Stomach (tissue), 19 donors: ENCODE measurements at places on chromosomes 2 and 18. TPM values are rescaled to one million over a fixed set of nuclear protein-coding genes. Genes with fewer than 3 reads are reported as not detected.

- H3K4me3 ChIP-seq: no peak overlapping the region
- no peak for DNase-seq
- H3K27ac ChIP-seq: no peak overlapping the region
- no peaks in the 10 kb centered on the region for H3K4me1 ChIP-seq
Observed at GRCh38 chr2:26591619-26592505, 49.3 kb downstream of the CIB4 start.

DNA sequence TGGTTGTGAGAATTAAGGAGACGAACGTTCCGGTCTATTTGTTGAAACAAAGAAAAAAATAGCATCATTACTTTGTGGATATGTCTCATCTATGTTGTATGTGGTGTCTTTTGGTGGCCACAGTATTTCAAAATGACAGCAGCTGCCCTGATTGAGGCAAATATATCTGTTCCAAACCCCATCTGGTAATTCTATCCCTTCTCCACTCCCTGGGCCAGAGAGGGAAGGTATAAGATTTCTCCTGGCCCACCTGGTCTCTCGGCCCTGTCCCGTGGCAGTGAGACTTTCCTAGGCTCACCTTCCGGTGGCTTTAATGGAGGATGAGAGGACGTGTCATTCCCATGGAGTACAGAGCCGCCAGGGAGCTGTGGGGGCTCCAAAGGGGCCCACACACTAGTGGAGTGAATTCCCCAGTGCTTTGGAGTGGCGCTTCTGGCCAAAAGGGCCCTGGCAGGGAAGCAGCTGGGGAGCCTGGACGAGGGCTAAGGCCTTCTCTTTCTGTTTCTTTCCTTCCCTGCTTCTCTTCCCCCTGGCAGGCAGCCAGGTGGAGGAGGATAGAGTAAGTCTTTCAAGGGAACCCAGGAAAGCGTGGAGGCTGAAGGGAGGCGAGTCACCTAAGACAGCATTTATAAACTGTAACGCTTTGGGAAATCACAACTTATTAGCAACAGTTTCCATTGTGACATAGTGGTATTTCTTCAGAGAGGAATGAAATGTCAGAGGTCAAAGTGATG is 5.6 kb downstream of the FOSL2 start:
- peaks cover 56% of the 10 kb centered on the region for H3K36me3 ChIP-seq
- peak; percentile 62 for DNase-seq
- peak overlapping the region; percentile 99 for H3K27ac ChIP-seq
- H3K4me1 ChIP-seq: peaks cover 62% of the 10 kb centered on the region
- no peaks in the 10 kb centered on the region for H3K27me3 ChIP-seq
- H3K4me3 ChIP-seq: peak overlapping the region; percentile 81

DNA sequence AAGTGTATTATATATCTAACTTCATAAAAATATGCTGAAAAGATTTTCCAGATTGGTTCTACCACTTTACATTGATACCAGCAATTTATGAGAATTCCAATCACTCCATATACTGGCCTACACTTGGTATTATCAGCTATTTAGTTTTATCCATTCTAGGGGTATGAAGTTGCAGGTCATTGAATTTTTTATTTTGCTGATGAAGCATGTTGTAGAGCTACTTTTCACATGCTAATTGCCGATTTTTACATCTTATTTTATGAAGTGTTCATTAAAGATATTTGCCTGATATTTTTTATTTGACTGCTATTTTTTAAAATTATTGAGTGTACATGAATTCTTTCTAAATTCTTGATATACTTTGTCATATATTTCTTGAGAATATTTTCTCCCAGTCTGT is 542.1 kb downstream of the ADCYAP1 start:
- DNase-seq: no peak
- no peaks in the 10 kb centered on the region for H3K36me3 ChIP-seq
- H3K27me3 ChIP-seq: no peaks in the 10 kb centered on the region
- H3K27ac ChIP-seq: no peak overlapping the region
- H3K4me3 ChIP-seq: no peak overlapping the region

The REG1A gene
- total RNA-seq: 2.3 TPM

The CCT4 gene
- 18.5 TPM for total RNA-seq

GRCh38 chr18:28485918-28486317 is 309.0 kb upstream of the CDH2 start:
- H3K27me3 ChIP-seq: no peaks in the 10 kb centered on the region
- no peaks in the 10 kb centered on the region for H3K36me3 ChIP-seq
